ENCODE measurements at places on chromosomes 6 and 20.

- no peak for DNase-seq
Measured at GRCh38 chr20:62056377-62056776, 9.3 kb downstream of the TAF4 start.

DNA sequence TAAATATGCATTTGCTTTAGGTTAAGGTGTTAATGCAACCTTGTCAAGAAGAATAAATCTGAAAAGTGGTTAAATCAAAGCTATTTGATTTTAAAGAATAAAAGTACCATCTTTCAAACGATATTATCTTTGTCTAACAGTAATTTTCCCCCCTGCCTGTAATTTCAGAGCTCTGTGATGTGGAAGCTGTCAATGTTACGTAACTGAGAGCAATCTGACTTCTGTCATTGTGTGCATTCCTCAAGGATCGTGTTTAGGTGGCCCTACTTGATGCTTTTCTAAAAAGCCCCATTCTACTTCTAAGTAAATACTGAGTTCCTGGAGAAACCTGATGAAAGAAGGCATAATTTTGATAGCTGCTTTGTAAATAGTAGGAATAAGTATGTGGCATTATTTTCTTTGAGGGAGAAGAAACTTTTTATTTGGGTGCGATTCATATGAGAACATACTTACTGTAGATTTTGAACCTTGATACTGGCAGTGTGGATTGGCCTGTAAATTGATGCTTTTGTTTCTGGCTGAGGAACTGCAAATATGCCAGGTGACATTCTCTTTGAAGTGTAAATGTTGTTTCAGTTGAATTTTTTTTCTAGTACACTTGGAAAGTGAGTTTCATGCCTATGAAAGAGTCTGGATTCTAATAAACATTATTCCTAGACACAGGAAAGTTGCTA, 529.6 kb upstream of the FLRT3 start:
- DNase-seq = no peak

GRCh38 chr6:126374372-126374771, 34.5 kb downstream of the CENPW start:
- DNase-seq = no peak

- no peak for DNase-seq
Measured at GRCh38 chr6:84021625-84022024, 11.9 kb upstream of the MRAP2 start.

DNA sequence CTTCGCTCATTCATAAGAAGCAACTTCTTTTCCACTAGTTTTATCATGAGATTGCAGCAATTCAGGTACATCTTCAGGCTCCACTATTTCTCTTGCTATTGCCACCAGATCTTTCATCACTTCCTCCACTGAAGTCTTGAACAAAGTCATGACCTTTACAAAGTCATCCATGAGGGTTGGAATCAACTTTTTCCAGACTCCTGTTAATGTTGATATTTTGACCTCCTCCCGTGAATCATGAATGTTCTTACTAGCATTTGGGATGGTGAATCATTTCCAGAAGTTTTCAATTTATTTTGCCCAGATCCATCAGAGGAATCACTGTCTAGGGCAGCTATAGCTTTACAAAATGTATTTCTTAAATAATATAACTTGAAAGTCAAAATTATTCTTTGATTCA, 1.5 kb downstream of the CENPQ start:
- DNase-seq = no peak

Data from non-pigmented ciliary epithelial cell (primary cell).